ENCODE measurements at places on chromosomes 12 and 14.

DNA sequence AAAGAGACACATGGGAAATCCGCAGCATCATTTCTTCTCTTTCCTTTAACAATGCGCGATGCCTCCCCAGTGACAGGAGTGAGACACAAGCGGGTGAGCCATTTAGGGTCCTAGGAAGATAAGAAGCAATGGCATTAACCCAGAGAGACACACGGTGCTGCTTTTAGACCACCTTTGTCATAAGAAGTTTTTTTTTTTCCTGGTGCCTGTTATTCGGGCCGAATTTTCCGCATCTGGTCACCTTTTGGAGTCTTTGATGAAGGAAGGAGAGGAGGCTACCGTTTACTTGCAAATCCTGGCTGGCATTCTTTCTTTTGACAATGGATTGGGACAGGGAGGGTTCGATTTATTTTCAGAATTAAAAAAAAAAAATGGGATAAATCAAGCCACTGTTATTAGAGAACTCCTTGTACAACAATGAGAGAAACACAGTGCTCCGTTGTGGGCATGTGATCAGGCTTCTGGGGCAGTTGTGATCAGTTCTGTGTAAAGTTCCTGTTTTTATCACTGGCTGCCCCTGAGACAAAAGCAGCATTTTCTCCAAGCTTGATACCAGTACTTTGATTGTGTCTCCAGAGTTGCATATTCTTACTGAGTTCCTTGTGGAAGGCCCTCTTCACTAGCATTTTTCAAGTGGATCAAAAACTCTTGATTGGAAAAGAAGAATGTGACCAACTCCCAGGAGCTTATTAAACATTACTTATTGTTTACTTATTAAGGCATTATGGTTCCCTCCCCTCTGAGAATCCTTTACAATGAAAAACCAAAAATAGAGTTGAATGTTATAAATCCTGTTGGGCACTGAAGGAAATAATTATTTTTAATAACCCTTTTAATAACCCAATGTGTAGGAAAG is 1.1 kb downstream of the DIP2B start:
- peak; percentile 33 for DNase-seq

DNA sequence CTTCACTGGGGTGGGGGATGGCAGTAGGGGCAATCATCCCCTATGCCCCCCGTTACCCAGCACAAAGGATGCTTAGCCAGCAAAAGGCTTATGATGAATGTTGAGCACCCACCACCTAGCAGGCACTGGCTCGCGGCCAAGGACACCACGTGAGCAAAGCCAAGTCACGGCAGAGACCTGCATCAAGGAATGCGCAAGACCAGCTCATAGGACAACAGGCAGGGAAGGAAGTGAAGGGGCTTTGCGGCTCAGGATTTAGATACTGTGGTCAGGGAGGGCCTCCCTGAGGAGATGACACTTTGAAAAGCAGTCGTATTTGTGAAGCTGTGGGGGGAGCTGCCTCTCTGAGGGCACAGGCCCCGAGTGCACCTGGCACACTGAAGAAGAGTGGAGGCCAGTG is 32.8 kb downstream of the SH2B3 start:
- peak; percentile 43 for DNase-seq

- no peak for DNase-seq
These were observed 168.6 kb downstream of the ALX1 start for GRCh38 chr12:85448548-85449139.

GRCh38 chr12:5996459-5996858 is 51.4 kb upstream of the ANO2 start:
- DNase-seq: no peak

GRCh38 chr14:37195327-37195726 is 2.4 kb upstream of the MIPOL1 start:
- peak; percentile 64 for DNase-seq

GRCh38 chr12:28107679-28108078 is 82.6 kb upstream of the CCDC91 start:
- peak; percentile 62 for DNase-seq

GRCh38 chr14:99628887-99629618 is 15.9 kb upstream of the HHIPL1 start:
- peak; percentile 76 for DNase-seq

DNA sequence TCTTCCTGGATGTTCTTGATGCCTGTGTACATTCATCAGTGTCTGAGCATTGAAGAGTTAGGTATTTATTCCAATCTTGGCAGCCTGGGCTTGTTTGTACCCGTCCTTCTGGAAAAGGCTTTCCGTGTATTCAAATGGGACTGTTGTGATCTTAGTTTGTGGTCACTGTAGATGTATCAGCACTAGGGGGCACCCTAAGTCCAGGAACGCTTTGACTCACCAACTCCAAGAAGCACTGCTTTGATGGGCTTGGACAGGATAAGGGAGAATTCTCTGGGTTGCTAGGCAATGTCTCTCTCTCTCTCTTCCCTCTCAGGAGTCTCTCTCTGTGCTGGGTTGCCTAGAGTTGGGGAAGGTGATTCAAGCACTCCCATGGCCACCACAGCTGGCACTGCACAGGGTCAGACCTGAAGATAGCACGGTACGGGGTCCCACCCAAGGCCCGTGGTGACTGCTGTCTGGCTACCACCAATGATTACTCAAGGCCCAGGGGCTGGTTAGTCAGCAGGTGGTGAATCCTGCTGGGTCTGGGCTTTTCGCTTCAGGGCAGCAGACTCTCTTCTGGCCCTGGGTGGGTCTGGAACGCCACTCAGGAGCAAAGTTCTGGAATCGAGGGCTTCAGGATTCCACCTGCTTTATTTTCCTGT is 211.1 kb upstream of the RGS6 start:
- peak; percentile 84 for DNase-seq

GRCh38 chr12:21169878-21170472 is 39.0 kb downstream of the SLCO1B1 start:
- DNase-seq: peak; percentile 43

DNA sequence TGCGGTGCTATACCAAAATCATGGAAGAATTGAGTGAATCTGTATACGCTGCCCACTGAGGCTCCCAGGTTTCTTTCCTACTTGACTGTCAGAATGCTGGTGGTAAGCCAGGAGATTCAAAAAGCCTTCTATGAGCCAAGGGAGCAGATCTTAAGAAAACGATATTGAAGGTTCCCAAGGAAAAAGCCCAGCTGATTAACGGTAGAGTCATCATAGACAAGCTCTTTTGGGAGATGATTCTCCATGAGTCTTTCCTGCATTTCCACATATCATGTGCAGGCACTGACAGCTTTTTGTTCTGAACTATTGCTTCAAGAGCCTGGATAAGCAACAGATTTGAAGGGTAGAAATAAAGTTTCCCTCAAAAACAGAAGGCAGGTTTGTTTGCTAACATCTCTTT is 17.5 kb downstream of the SLC35F4 start:
- no peak for DNase-seq

DNA sequence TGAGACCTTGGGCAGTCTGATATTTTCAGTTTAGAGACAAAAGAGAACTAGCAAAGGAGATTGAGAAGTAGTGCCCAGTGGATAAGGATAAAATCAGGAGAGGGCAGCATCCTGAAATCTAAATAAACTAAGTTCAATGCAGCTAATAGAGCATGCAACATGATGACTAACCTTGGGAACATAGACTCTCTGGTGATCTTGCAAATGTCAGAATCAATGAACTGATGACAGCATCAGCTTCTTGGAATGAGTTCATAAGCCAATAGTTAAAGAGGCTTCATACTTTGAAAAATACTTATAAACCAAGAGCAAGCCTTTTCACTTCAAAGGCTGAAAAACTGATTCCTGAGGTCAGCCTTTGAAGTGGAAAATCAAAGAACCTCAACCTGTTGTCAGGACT is 8.2 kb downstream of the TAS2R19 start:
- DNase-seq: peak; percentile 46

GRCh38 chr14:65096323-65097089 is 5.8 kb downstream of the MAX start:
- DNase-seq: peak; percentile 33

DNA sequence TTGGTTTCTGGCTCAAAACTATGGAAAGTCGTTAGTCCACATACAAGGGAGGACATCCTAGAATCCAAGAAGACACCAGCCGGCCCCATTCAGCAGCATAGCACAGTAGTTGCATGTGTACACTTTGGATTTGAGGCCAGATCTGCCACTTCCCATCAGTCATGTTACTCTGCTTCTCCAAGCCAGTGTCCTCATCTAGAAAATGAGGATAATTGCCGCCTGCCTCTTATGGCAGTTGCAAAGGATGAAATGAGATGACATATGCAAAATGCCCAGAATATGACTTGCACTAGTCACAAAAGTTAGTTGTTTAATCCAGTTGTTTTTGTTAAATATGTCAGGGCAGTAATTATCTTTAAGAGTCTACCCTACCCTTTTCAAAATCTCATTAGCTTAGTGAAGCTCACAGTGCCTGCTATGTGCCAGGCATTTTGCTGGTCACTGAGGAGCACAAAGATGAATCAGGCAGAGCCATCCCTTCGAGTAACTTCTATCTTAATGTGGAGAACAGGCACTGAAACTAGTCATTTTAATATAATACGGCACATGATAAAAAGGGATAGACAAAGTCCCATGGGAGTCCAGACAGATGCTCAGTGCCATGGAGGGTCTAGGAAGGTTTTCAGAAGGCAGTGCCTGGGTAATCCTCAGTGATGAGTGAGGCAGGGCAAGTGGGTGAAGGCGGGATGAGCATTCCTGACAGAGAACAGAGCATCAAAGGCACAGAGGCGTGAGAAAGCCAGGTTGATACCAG is 6.6 kb upstream of the KRT76 start:
- DNase-seq: no peak

GRCh38 chr12:90090929-90091651 is 382.5 kb upstream of the ATP2B1 start:
- peak; percentile 90 for DNase-seq

GRCh38 chr12:10119066-10119465 is 10.9 kb downstream of the CLEC7A start:
- DNase-seq: peak; percentile 70

DNA sequence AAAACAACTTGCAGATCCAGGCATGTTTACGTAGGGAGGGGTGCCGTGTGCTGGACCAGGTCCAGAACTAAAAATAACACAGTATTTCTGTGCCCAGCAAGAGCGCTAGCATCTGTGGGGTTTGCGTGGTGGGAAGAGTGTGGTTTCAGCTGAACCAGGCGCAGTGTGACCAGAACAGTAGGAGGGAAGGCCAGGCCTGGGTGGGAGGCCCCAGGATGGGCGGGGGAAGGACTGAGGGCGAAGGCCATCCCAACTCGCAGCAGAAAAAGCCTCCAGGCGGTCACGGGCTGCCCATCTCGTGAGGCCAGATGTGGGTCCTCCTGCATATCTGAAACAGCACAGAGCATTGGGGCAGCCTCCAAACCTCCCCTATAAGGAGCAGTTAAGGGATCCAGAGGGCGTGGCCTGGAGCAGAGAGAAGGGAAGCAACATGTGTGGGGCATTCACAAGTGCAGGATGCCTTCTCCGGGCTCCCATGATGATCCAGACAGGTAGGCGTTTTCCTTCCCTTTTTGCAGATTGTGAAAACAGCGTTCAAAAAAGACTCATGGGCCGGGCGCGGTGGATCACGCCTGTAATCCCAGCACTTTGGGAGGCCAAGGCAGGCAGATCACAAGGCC is 17.8 kb upstream of the CD9 start:
- peak; percentile 96 for DNase-seq

- peak; percentile 69 for DNase-seq
These were observed 22.0 kb upstream of the NUDT14 start for GRCh38 chr14:105203057-105203531.

DNA sequence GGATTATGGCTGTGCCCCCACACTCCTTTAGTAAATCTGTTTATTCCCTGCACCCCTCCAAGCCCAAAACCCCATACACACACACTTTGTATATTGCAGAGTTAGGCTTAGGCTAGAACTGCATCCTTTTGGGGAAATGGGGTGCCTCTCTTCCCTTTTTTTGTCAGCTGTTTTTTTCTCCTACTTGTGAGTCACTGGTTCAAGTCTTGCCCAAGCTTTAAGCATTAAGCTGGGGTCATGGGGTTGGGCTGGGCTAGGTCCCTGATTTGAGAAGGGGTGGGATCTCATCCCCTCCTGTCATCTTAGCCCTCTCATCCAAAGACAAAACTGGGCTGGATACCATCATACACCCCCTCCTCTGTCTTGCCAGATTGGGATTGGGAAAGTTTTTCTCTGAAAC is 1.6 kb downstream of the LRP1 start:
- DNase-seq: peak; percentile 51

DNA sequence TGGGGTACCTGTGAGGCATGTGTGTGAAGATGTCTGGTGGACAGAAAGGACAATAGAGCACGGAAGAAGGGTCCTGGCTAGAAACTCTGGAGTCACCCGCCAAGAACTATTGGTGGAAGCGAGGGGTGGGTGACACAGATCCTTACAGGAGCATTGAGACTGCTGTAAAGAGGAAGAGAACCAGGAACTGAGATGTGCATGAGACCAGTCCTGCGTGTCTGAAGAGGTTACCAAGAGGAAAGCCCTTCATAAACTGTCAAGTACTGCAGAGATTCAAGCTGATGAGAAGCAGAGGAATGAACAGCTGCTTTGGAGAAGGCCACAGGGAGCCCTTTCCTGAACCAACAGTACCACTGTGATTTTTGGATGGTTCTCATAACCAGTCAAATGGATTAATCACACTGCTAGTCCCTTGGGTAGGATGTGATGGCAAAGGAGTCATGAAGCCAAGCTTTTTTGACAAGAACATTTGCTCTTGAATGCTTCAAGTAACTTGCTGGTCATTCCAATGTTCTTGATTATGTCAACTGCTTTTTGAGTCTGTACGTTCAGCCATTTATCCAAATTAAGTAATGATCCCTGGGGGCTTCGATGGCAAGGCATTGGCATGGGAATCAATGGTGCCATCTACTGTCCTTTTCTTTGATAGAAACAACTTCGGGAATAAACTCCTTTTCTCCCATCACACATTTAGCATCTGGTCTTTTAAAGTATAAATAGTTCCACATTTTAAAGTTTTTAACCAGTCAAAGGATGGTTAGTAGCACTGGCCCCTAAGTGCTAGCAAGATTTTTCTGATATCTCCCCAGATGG is 42.9 kb downstream of the GPR135 start:
- DNase-seq: no peak

- DNase-seq: no peak
These were observed 66.7 kb upstream of the AP4S1 start for GRCh38 chr14:30958555-30959407.

DNA sequence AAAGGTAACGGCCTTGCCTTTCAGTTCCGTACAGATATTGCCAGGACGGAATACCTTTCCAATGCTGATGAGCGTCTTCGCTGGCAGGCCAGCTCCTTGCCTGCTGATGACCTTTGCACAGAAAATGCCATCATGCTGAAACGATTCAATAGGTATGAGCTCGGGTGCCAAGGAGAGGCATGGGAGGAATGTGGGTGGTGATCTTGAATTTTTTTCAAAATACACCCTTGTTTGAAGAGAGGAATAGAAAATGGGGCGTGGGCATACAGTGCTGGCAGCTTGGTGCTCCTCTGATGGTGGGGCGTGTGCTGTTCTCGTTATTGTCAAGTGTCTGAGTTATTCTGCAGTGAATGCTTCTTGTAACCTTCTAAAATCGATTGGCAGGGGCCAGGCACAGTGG is 52.5 kb downstream of the HSP90AA1 start:
- no peak for DNase-seq

GRCh38 chr12:80222261-80222660 is 122.9 kb downstream of the OTOGL start:
- peak; percentile 27 for DNase-seq

- DNase-seq: peak; percentile 19
These were observed 68.2 kb downstream of the FRMD6 start for GRCh38 chr14:51719955-51720354.

GRCh38 chr12:45402288-45402687 is 186.4 kb downstream of the ANO6 start:
- DNase-seq: no peak

All from EH (cell line).